ENCODE measurements at places on chromosomes 5 and 9. TPM values are rescaled to one million over a fixed set of nuclear protein-coding genes. Genes with fewer than 3 reads are reported as not detected.

DNA sequence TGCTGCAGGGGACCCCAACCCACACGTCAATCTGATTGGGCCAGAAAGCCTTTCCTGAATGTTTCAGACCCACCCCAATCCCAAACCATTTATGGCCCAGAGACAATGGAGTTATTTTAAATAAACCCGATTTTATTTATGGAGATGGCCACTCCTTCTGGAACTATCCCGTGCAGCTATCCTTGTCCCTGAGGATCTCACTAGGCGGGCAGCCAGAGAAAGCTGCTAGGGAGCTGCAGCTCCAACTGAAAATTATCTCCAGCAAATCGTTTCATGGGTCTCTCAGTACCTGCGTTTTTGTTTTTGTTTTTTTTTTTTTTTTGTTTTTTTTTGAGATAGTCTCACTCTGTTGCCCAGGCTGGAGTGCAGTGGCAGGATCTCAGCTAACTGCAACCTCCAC is 23.0 kb downstream of the C1QTNF2 start:
- no peak for DNase-seq

GRCh38 chr5:132180134-132180745 is 47.4 kb downstream of the P4HA2 start:
- peak; percentile 32 for DNase-seq

- no peak for DNase-seq
Observed at GRCh38 chr5:81750308-81751008, 439 bp downstream of the SSBP2 start.

The DTWD2 gene
- 14.1 TPM for polyA plus RNA-seq

The DNAH5 gene
- 2.5 TPM for polyA plus RNA-seq

GRCh38 chr5:157252711-157253465 is 13.0 kb upstream of the CYFIP2 start:
- DNase-seq, result no peak

The RASGRF2 gene
- 2.3 TPM for polyA plus RNA-seq

The FEM1C gene
- polyA plus RNA-seq, result 25.6 TPM

DNA sequence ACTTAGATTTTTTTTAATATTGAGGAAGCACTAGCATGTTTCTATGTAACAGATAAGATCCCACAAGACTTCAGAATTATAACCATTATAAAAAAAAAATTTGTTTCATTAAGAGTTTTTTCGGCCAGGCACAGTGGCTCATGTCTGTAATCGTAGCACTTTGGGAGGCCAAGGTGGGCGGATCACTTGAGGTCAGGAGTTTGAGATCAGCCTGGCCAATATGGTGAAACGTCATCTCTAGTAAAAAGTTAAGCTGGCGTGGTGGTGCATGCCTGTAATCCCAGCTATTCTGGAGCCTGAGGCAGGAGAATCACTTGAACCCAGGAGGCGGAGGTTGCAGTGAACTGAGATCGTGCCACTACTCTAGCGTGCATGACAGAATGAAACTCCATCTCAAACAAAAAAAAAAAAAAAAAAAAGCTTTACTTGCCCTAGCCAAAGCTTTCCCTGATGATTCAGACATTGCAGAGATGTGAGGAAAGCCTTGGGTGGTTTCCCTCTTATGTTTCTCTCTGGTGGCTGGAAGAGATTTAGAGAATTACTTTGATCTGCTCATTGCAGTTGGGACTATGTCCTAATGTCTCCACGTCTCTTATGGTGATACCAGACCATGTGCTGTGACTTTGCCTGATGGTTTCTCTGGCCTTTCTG is 65.4 kb downstream of the EGFLAM start:
- no peak for DNase-seq

DNA sequence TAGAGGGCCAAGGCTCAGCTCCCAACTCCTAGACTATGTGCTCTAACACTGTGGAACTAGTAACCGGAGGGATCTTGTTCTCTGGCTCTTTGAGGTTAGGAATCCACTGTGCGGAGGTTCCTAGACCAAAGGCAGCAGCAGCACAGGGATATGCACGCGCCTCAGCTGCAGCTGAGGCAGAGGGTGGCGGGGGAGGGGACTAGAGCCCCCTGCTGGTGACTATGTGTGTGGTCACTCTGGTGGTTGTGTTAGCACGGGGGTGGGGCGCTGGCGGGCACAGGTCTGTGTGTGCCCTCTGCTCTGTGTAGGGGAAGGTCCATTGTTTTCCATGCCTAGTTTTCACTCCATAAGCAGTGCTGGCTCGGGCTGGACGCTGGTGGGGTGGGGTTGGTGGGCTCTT is 458.0 kb upstream of the IZUMO3 start:
- DNase-seq, result no peak

DNA sequence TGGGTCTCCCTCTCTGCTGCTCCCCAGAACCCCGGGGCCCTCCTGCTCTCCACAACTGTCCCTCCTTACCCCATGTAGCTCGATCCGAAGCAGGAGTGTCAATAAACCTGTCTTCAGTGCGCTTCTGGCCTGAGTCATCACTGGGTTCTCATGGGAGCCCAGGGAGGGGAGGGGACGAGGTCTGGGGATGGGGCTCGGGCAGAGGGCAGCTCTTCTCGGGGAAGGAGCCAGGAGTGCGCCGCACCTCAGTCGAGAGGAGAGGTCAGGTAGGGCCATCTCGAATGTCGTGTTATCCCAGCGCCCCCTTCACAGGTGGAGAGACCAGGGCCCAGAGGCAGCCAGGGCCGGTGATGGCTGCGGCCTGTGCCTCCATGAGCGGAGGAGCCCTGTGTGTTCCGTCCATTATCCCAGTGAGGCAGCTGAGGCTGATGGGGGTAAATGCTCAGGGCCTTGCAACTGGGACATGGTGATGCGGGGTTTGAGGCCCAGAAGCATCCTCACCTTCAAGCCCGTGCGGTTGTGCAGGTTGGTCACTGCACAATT is 52.1 kb downstream of the LRSAM1 start:
- no peak for DNase-seq

- DNase-seq, result no peak
Observed at GRCh38 chr5:65802080-65802479, 80.1 kb downstream of the NLN start.

The ST8SIA4 gene
- 6.2 TPM for polyA plus RNA-seq

GRCh38 chr9:3916984-3917383 is 382.9 kb downstream of the GLIS3 start:
- no peak for DNase-seq

- DNase-seq, result no peak
Observed at GRCh38 chr9:19030899-19031298, 2.1 kb downstream of the SAXO1 start.

DNA sequence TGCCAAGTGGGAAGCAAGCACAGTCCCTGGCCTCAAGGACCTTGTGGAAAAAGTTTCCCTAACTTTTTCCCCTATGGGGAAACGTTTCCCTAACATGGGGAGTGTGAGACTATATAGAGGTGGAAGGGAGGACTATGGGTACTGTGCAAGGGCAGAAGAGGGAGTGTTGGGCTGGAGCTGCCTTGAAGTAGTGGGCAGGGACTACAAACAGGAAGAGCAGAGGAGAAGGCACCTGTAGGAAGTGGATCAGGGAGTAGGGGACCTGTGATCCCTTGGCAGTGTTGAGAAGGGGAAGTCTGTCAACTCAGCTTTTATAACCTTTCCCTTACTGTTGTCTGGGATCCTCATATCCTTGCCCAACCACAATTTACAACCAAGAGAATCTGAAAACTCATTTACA is 1.4 kb downstream of the CMYA5 start:
- DNase-seq, result no peak

DNA sequence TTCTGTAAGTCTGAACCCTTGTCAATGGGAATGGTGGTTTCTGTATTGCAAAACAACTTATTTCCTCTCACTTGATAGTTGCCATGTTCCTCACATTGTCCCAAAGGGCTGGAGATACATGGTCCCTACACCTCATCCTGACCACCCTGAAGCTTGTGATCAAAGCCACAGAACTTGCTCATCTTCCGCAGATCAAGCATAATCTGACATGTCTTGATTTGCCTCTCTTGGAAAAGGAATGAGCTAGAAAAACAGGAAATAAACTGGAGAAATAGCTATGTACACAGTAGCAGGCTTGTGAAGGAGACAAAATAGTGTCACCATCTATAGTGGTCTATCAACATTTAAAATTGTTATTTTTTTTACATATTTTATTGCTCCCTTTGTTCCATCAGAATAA is 871.9 kb upstream of the C9orf72 start:
- no peak for DNase-seq

DNA sequence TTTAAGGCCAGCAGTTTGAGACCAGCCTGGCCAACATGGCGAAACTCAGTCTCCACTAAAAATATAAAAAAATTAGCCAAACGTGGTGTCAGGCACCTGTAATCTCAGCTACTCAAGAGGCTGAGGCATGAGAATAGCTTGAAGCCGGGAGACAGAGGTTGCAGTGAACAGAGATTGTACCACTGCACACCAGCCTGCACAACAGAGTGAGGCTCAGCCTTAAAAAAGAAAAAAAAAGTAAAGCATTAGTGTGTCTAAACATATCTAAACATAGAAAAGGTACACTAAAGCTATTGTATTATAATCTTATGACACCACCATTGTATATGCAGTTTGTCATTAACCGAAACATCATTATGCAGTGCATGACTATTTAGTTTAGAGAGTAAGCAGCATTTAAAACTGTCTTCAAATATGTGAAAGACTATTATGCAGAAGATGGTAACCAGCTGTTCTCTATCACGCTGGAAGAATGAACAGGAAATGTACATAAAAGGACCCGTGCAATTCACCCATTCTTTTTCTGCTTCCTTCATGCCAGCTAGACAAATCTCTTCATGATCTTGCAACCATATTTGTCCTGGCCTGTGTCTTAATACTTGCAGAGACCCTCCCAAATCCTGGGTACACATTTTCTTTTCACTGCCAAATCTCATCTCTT is 58.6 kb downstream of the ITGA1 start:
- no peak for DNase-seq

- no peak for DNase-seq
Observed at GRCh38 chr9:111621895-111622480, 9.1 kb upstream of the DNAJC25 start.

The LAMC3 gene
- polyA plus RNA-seq, result 29.8 TPM

DNA sequence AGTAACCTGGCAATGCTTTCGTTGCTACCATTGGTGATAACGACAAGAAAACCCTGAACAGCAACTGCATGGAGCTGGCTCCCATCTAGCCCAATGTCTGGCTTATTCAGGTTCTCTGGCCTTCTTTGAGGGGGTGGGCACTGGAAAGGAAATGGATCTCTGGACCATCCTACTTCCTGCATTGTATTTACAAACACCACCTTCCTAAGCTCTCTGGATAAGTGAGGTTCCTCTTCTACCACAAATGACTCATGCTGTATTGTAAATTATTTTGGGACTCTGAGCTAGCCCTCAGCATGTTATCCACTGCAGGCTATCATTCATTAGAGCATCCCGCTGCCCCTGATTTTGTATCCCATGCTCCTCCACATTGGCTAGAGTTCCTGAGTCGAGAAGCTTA is 136.9 kb upstream of the KLF9 start:
- no peak for DNase-seq

The TMOD1 gene
- polyA plus RNA-seq, result 2.9 TPM

The PCDHGA9 gene
- polyA plus RNA-seq, result 6.3 TPM

DNA sequence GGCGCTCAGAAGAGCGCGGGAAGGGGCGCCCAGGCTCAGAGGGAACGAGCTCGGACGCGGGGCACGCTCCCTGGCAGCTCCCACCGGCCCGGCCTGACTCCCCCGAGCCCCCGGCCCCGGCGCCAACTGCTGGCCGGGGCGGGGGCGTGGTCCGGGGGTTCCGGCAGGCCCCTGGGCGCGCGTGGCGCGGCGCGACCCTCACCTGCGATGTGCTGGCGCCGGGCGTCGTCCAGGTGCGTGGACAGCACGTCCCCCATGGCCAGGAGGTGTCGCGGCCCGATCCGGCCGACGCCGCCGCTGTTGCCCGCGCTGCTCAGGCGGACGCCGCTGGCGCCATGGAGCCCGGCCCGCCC is 43.5 kb upstream of the STXBP1 start:
- DNase-seq, result no peak

- DNase-seq, result peak; percentile 12
Observed at GRCh38 chr5:37208883-37209797, 40.0 kb downstream of the CPLANE1 start.

DNA sequence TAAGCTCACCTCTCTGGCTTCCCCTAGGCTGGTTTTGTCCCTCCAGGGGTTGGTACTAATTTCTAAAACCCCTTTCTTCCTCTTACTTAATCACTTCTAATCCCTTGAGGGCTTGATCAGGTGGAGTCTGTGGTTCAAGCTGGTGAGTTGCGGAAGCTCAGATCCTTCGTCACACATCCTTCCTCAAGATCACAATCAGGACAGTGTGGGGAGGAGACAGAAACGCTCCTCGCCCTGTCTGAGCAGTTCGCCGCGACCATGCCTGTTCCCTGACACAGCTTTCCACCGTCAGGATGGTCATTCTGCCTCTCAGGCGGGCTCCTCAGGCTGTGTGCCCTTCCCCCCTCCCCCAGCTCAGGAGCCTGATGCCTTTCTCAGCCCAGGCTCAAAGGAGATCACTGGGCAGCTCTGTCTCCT is 24.3 kb downstream of the CPLX2 start:
- DNase-seq, result no peak

DNA sequence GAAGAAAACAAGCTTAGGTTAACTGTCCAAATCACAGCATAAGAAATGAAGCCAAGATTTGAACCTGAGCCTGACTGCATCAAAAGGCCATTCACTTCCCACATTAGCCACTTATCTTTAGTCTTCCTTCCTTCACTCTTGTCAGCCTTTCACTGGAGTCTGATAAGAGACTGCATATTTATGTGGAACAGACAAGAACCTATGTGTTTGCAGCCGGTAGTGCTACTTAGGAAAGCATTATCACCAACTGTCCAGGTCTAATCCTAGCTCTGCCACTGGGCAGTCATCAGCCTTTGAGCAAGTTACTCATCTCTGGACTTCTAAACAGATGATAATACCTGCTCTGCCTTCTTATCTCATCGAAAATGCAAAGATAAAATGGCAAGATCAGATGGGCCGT is 12.1 kb upstream of the ATP6V0E1 start:
- DNase-seq, result no peak

The SHC3 gene
- polyA plus RNA-seq, result 2.4 TPM

The CDH18 gene
- 0.73 TPM for polyA plus RNA-seq

DNA sequence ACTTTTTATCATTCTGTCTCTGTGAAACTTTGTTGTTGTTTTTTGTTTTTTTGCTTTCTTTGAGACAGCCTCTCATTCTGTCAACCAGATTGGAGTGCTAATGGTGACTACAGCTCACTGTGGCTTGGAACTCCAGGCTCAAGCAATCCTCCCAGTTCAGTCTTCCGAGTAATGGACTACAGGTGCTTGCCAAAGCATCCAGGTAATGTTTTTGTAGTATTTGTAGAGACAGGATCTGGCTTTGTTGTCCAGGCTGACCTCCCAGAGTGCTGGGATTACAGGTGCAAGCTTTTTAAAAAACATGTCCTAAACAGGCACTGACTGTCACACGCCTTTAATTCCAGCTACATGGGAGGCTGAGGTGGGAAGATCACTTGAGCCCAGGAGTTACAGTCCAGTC is 235.1 kb downstream of the MEF2C start:
- no peak for DNase-seq

The EQTN gene
- 0.31 TPM for polyA plus RNA-seq

DNA sequence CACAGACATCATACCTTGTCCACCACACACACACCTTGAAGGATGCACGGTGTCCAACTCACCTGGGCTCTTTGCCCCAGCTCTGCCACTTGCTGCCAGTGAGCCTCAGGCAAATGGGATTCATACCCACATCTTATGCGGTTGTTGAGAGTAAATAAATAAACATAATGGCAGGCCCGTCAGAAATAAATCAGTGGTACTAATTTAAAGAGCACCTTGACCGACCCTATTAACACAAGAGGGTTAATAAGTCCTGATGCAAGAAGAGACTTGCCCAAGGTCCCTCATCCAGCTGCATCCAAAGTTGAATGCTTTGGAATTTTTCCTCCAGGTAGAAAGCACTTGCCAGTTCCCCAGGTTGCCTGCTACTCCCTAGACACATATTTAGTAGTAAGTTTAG is 11.6 kb upstream of the AKNA start:
- DNase-seq, result no peak

- no peak for DNase-seq
Observed at GRCh38 chr9:21688108-21689102, 114.0 kb upstream of the MTAP start.

The CDX1 gene
- 1.0 TPM for polyA plus RNA-seq
